CD14-positive monocyte (primary cell): ENCODE measurements at places on chromosomes 1 and 21.

DNA sequence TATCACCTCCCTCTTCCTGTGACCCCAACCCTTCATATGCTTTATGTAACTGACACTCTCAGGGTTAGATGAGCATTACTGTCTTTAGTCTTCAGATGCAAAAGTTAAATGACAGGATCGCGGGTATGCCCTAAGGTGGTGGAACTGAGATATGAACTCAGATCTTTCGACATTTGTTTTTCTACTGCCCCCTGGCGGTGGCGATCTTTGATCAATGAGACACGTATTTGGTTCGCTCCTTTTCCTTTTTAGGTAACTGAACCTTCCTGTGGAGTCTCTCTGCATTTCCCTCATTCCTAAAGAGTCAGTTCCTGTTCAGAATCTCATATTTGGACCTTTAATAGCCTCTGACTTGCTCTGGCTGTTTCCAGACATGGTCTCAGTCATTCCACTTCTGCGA, 47.8 kb upstream of the ZP4 start:
- no peak for DNase-seq

DNA sequence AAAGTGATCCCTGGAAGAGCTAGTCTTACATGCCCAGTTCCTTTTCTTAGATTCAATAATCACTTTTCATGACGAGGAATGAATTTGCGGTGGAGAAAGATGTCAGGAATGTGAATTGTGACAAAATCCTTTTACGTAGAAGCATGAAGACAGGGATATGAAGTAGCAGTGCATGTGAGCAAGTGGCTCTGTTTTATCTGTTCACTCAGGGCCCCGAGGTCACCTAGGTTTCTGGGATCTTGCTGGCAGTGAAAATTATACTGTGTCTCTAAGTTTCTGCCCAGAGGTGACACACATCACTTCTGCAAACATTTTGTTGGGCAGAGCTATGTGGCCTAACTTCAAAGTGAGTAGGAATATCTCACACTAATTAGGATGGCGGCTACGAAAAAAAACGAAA, 79.3 kb downstream of the USP25 start:
- DNase-seq = no peak

DNA sequence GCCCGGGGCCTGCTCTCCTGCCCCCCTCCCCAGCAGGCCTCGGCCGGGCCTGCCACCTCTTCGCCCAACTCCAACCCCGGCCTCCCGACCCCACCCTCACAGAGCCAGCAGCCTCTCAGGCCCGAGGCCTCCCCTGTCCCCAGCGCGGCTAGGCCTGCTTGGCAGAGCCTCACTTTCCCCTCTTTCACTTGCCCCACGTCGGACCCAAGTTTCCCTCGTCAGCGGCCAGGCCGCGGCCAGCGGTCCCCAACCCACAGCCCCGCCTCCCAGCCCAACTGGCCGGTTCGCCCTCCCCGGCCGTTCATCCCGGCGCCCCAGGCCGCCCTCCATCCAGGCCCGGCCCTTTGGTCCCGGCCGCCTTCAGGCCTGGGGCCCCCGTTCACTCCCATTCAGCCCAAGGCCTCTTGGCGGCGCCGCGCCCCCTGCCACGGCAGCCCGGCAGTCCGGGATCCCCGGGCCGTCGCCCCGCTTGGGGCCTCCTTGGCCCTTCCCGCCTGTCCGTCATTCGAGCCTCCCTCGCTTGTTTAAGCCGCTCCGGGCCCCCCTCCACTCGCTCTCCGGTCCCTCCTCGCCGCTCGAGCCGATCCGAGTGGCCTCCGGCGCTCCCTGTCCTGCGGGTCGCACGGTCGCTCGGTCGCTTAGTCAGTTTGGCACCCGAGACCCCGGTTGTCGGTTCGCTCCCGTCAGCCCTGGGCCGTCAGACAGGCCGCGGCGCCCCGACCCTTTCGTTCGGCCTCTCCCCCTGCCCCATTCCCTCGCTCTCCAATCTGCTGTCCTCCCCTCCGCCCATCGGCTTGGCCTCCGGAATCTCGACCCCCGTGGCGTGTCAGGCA, 1.4 kb downstream of the LRRC41 start:
- peak; percentile 47 for DNase-seq

DNA sequence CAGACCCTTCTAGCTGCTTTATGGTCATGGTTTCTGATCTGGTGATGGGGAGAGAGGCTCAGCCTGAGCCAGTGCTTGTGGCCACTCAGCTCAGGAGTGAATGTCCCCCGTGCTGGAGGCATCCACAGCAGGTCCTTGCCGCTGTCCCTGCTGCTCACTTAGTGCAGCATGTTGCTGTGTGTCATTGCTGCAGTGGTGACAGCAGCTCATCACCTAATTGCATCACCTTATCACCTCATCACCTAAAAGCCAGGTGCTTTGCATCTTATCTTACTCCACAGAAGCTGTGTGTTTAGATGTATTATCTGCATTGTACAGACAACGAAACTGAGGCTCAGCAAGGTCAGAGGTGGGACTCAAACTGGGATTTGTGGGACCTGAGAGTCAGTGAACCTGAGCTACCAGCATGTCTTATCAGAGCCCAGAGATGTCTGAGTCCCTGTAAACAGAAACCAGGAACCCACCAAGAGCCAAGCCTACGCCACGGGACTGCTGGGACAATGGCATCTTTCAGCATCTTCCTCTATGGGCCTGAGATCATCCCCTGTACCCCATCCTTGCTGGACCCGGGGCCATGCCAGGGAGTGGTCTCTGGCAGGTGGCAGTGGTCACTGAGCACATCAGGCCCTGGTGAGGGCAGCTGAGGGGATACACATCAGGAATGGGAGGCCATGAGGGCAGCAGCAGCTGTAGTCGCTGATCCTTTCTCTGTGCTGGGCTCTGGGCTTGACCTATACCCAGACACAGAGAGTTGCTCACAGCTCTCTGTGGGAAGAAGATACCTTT, 6.5 kb downstream of the PODN start:
- no peak for DNase-seq

DNA sequence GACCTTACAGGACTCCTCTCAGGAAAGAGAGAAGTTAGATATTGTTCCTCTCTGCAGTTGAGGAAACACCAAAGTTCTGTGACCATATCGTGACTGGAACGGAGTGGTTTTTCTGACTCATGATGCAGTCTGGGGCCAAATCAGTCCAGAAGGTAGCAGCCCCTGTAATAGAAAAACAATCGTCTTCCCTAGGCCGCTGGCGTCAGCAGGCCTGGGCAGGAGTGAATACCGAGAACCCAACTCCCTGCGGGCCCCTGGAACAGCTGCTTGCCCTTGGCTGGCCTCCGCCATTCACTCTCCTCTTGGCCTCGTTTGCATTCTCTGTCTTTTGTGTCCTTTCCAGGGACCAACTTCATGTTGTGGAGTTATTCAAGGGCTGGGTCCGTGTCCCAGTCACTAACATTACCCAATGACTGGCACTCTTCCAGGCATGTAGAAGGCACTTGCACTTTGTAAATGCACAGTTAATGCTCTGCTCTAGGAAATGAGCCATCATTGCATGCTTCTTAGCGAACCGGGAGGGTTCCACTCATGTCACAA, 10.9 kb upstream of the CD101 start:
- peak; percentile 94 for DNase-seq

DNA sequence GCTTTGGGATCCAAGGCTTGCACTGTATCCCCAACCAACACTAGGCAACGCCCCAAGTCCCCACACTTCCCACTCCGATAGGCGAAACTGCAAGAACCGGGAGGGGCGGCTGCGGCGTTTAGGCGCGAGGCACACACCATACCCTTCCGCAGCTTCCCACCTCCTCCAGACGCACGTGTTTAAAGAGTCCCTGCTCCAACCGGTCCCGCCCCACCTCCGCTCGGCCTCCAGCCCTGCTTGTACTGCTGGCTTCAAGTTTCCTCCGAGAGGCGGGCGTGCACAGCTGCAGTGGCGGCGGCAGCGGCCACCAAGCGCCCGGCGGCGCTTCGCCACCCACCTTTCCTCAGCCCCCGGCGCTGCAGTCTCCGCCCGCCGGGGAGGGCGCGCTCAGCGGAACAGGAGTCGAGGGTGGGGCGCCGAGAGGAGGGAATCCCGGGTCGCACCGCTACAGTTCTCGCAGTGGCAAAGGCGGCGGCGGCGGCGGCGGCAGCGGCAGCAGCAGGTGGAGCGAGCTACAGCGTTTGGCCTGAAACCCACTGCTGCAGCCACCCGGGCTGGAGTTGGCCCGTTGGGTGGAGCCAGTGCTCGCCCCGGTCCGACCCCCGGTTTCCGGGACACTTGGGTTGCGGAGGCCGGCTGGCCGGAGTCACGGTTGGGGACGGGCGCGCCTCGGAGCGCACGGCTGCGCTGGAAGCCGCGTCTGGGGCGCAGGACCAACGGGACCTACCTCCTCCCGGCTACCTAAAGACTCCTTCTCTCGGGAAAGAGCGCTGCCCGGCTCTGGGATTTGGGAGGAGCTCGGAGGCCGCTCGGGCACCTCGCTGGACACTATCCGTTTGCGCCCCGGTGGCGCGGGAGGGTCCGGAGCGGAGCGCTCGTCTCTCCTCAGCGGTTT, at the start of gene CNIH3:
CNIH3 (plus strand) TSS at position 457 of the 895 bp plus-strand sequence. CDS start 858 bp downstream, outside the sequence.
- DNase-seq = no peak

DNA sequence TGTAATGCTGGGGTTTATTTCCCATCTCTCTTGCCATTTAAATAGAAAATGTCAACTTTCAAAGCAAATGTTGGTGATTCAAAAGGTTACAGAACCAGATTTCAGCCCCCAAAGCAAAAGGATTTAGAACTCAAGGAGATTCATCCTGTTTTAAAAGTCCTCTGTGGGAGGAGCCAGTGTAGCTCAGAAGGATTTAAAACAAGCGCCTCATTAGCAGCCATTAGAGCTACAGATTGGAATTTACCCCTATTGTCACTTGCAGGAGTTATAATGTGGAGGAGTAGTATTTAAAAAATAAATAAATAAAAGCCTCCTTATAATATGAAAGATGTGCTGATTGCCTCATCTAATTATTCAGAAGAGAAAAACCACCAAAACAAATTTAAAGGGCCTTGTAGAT, 107.8 kb downstream of the LAMC2 start:
- no peak for DNase-seq

- no peak for DNase-seq
Observed at GRCh38 chr1:207711285-207711684, 40.6 kb upstream of the CD46 start.

- no peak for DNase-seq
Observed at GRCh38 chr1:54596756-54597155, 26.6 kb downstream of the FAM151A start.

GRCh38 chr1:26031611-26032220, 10.1 kb downstream of the EXTL1 start:
- DNase-seq = no peak

- DNase-seq = no peak
Observed at GRCh38 chr1:15383810-15384209, 25.9 kb upstream of the EFHD2 start.

DNA sequence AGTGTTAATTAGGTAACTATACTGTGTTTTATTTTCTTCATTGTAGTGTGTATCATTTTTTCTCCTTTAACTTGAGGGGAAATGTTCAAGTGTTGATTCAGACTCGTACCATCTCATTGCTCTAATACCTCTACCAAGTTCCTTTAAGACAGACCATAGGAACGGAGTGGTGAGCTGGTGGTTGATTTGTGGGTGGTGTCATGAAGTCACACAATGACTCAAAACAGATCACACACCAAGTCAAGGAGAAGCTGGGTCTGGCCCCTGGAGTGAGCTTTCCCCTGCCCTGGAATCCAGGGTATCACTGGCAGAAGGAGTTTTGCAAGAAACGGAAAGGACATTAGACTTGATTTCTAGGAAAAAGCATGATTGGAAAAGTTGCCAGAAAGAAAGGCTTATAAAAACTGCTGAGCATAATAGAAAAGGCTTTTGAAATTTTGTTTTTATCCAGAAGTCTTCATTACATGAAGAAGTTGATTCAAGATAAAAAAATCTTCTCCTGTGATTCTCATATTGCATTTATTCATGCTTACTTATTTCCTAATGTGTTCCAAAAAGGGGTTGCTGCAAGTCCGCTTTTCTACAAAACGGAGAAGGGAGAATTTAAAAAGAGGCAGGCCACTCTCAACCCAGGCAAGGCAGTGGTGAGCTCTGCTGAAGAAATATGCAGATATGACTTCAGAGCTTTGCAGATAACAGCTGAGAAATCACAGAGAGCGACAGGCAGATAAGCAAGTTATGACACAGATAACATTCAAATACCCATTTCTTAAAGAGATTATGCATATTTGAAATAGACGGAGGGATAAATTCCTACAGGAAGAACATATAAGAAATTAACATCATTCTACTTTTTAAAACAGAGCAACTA, 79.7 kb downstream of the TBX19 start:
- DNase-seq = no peak

- no peak for DNase-seq
Observed at GRCh38 chr1:15368888-15369287, 40.8 kb upstream of the EFHD2 start.

DNA sequence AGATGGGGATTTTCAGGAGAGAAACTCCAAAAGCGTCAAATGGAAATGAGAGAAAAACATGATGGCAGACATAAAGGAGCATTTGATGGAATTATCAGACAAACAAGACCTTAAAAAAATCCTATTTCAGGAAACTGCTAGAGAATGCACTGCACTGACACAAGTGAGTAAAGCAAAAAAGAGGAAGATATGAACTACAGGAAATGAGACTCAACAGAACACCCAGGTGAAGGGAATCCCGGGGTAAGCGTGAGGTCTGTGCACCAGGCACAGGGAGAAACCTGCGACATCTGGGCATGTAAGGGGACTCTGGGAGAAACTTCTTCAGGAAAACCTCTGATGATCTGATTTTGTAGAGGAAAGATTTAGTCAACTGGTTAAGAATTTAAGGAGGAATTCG, 2.8 kb downstream of the TARBP1 start:
- DNase-seq = peak; percentile 53

DNA sequence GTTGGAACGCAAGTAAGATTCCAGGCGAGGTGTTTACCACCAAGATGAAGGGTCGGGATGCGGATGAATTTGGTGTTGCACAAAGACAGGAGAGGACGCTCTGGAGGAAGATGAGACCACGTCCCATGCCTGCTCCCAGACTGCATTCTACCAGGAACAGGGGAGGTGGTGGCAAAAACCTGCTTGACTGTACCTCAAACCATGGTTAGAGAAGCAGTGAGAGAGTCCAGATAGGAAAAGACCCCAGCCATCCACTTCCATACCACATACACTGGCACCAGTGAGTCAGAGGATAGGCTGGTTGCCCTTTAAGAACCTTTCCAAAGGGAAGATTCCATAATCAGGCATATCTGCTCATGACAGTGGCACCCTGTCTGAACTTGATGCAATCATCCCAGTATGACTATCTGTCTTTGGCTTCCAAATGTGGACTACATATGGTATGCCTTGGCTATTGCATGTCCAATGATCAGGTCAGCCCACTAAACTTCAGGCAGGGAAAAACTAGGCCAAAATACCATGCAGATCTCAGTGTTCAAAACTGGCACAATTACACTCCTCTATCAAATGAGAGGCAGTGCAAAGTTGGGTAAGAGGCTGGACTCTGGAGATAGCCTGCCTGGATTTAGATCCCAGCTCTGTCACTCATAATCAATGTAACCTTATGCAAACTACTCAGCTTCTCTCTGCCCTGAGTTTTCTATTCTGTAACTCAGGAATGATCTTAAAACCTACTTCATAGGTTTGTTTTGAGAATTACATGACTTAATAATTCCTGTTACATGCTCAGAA, 20.6 kb downstream of the NPR1 start:
- no peak for DNase-seq

DNA sequence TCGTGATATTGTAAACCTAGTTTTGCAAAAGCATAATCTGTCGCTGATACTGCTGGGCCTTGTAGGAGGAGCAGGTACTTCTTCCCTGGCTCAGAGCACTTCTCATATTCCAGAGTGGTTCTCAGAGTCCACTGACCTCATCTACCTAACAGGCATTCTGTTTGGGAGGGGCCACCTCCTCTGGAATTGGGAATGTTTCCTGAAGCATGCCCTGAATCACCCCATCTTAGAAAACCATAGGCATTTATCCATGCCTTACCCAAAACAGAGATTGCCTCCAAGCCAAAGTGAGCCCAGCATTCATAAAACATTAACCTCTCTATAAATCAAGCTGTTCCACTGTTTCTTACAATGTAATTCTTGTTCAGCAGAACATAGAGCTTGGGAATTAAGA, 35.1 kb downstream of the SLC44A3 start:
- no peak for DNase-seq
